ENCODE measurements at places on chromosomes 6 and 20.

DNA sequence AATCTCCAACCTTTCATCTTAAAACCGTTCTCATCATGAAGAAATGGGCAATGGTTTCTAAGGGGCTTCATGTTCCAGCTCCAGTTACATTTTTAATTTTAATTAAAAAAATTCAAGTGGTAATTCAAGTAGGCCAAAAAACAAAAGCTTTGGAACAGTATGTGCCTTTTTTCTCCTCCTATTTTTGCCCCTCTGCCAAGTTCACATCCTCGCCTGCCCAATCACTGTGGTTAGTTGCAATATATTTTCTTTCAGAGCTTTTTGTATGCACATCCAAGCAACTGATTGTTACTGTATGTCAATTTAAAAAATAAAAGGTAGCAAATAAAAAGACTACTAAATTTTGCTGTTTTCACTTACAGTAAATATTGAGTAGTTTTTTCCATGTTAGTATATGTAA lies 99.8 kb upstream of the B3GAT2 start:
- DNase-seq, result no peak

DNA sequence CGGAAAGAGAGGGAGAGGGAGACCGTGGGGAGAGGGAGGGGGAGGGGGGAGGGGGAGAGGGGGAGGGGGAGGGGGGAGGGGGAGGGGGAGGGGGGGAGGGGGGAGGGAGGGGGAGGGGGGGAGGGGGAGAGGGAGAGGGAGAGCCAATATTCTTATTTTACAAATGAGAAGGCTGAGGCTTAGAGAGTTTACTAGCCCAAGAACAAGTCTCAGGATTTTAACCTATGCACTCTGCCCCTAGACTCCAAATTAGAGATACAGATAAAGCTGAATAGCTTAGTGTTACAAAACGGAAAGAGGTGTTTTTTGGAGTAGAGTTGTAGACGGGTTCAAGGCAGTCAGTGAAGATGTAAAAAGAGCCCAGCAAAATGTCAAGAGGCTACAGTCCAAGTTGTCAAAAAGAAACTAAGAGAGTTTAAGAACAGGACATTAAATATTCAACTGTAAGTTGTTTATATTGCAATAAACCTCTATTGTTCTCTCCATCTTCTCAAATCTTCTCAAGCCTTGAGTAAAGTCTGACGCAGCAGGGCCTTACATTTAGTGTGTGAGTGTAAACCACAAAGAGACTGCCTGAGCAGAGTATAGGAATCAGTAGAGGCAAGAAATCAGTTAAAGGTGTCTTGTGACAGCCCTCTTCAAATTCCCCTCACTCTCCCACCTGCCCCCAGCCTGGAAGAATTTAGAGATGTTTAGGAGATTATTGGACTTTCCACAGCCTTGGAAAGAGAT lies 34.9 kb upstream of the AKIRIN2 start:
- no peak for DNase-seq

DNA sequence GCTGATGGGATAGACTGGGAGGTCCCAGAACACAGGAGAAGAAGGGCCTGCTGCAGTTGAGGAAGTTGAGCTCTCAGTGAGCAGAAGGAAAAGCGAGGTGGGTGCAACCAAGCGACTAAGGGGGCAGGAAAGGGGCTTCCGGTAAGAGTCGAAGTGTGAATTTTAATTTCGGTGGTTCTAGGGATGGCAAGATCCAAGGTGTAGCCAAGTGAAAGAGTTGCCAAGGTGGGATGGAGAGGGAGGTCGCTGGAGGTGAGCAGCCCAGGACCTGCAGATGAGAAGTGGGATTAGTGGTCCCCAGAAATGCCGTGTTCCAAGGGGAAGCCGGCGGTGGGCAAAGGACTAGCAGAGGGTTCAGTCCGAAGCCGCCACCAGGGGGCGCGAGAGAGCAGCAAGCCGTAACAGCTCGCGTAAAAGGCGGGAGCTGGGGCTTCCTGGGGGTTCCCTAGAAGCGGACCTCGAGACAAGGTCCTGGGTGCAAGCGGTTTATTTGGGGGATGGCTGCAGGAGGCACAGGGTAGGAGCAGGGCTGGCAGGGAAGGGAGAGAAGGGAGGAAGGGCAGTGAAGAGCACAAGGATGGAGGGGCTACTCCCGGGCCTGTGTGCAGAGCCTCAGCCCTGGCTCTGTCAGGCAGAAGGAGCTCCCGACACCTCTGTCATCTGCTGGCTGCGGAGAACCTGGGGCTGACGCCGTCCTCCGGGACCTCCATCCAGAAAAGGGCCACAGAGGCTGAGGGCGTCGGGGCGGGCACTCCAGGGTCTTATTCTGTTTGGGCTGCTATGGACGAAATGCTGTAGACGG lies 103.6 kb downstream of the PAX1 start:
- peak; percentile 47 for DNase-seq

DNA sequence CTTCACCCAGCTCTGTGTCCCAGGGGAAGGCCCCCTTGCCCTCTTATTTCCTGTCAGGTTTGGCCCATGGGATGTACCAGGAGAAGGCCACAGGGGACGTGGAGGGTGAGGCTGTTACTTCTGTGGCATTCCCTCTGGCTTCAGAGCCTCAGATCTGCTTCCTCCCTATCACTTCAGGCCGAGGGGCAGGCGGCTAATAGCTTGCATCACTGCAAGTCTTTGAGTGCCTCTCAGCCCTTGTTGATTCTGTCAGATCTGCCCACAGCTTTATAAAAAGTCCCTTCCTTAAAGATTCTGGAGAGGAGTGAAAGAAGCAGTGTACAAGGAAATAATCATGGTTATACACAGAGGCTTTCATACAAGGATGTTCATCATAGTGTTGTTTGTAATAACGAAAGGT lies 86.9 kb downstream of the LRFN2 start:
- DNase-seq, result no peak

DNA sequence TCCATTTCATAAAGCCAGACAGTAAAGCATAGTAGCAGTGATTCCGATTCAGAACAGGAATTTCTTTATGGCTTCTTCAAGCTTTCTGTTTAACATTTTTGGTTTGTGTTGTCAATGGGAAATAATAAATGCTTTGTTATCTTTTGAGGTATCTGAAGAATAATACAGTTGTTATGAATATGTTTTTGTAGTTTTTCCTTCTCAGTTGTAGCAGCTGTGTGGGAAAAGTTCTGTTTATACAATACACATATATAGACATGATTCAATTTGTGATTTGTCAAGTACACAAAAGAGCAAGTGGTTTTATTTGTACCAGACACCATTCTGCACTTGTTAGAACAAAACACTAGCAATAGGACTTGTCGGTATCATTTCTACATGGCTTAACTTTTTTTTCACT lies 96.6 kb downstream of the CDYL start:
- no peak for DNase-seq

GRCh38 chr6:129662980-129663431 lies 47.0 kb downstream of the ARHGAP18 start:
- no peak for DNase-seq

- peak; percentile 79 for DNase-seq
These were observed 94.6 kb downstream of the ARMC2 start for GRCh38 chr6:108942556-108943492.

DNA sequence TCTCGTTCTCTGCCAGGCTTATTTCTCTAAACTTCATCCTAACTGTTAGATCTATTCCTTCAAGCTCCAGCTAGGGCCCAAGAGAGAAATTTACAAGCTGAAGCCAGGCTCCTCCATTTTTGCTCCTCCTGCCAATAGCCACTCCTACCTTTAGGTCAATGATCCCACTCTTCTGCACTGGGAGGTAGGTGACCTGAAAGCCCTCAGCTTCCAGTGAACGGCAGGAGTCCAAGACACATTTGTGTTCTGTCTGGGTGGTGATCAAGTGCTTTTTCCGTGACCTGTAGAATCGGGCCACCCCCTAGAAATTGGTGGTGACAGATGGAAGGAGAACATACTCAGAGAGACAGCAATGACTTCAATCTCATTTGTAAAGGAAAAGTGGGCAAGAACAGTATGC lies 8.9 kb downstream of the NFS1 start:
- no peak for DNase-seq

GRCh38 chr6:43076464-43077332 lies 584 bp downstream of the PTK7 start:
- DNase-seq, result no peak

DNA sequence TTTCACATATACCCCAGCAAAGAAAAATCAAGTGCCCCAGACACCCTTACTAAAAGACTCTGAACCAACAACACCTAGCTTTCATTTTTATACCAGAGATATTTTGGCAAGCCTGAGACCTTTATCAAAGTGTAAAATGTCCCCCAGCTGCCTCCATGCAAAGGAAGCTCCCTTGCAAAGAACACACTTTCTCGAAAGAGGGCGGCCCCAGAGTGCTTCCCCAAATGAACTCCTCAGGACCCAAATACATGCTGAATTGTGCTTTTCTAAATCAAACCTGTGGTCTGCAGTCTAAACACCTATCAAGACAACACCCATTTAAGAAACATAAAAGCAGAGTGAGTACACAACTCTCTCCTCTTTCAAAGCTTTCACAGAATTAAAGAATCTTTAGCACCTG lies 490 bp downstream of the IPCEF1 start:
- DNase-seq, result no peak

- no peak for DNase-seq
These were observed 334.9 kb upstream of the SOX4 start for GRCh38 chr6:21258665-21259064.

- no peak for DNase-seq
These were observed 15.8 kb downstream of the SNX9 start for GRCh38 chr6:157838718-157839430.

GRCh38 chr20:52833901-52834300 lies 138.3 kb upstream of the TSHZ2 start:
- no peak for DNase-seq

DNA sequence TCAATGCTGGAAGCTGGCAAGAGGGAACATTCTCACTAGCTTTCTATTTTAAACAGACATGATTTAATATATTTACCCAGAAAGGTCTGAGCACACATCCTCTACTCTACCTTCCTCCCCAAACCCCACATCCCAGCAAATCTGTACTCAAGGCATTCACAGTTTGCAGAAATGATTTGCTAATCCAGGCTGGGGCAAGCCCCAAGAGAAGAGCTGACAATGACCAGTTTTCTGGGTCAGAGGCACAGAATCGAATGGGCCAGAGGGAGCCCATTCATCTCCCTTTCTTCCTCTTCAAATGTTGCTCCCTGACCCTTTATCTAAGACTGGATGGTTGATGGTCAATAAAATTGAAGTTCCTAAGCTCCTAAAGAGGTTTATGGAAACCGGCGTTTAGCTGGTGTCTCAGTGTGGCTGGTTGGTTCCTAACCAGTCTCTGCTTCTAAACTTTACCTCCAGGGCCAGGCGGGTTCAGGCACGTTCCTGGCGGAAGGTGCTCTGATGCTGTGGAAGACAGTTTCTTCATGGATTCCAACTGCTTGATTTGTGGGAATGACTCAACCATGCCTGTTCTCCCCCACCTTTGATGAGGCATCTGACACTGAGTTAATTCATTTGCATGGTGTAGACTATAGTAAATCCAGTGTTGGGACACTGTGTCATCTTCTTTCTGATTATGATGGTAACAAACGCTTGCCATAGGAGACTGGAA lies 96.4 kb upstream of the IYD start:
- DNase-seq, result no peak

GRCh38 chr20:3109350-3110302 lies 25.1 kb upstream of the AVP start:
- no peak for DNase-seq

GRCh38 chr6:63883597-63883996 lies 248.0 kb downstream of the PHF3 start:
- DNase-seq, result no peak

DNA sequence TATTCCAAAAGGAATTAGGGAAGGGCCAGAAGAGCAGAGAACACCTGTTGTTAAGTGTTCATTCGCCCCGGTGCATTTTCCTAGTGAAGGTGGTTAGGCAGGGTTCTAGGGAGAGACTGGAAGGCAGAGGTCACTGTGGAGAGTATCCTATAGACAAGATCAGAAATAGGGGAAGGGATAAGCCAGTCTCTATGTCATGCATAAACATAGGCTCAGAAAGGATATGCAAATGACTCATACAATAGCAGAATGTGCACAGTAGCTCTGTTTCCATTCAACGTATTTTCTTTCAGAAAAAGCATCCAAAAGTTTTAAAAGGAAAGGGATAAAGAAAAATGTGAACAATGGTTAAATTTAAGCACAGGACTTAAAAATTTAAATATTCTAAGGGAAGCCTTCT lies 47.4 kb downstream of the BMP6 start:
- DNase-seq, result no peak

GRCh38 chr6:151805286-151805840 lies 2.1 kb upstream of the ESR1 start:
- DNase-seq, result no peak

DNA sequence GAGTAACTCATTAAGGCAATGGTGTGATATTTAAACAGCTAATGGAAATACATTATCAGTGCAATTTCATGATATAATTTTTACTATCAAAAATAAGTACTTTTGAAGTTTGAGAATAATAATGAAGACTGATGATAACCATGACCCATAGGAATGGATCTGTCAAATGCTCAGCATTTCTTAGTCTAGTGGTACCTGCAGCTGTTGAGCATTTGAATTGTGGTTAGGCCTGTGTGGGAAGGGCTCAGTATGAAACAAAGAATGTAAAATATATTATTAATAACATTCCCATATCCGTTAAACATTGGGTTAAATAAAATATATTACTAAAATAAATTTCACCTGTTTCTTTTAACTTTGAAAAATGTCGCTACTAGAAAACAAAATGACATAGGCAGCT lies 173.0 kb downstream of the PHF3 start:
- DNase-seq, result no peak

- no peak for DNase-seq
These were observed at the start of gene PRSS35 for GRCh38 chr6:83511901-83512681. PRSS35 (plus strand) TSS chr6:83512534; CDS start chr6:83523442, 10,908 bp downstream.

- DNase-seq, result no peak
These were observed 344.9 kb downstream of the SMOC2 start for GRCh38 chr6:168785720-168786511.

GRCh38 chr20:4375881-4376280 lies 345.8 kb upstream of the PRND start:
- no peak for DNase-seq

GRCh38 chr6:152700427-152700826 lies 2.7 kb downstream of the MYCT1 start:
- no peak for DNase-seq

- DNase-seq, result no peak
These were observed 29.4 kb upstream of the GMPR start for GRCh38 chr6:16208989-16209388.

DNA sequence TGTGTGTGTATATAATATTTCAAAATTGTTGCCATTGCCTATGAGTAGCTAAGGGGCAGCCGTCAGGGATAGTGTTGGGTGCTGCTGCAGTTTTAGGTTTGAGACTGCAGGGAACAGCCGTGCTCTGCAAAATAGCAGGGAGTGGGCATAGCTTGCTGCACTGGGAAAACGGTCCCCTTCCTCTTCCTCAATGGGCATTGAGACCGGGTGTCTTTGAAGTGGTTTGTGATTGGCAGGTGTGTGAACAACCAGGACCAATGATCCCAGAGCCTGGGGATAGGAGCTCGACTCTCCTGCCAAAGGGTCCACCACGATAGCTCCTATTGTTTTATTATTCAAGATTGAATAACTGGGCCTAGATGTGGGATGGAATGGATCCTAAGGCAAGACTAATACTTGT lies 5.1 kb upstream of the EBF4 start:
- DNase-seq, result no peak

Measured in activated naive CD4-positive, alpha-beta T cell treated with anti-CD3 and anti-CD28 coated beads, Interleukin-2, amount 10 ng/mL, durations not matched to agents 7 days and 5 days (primary cell).